Chondrocyte (in vitro differentiated cells): ENCODE measurements at places on chromosomes 7 and 10. TPM values are rescaled to one million over a fixed set of nuclear protein-coding genes. Genes with fewer than 3 reads are reported as not detected.
A peak's percentile ranks its signal among the peaks of the same experiment; 100 is the strongest.

- DNase-seq = no peak
Observed at GRCh38 chr7:116918704-116919103, 34.6 kb upstream of the ST7 start.

WEE2 gene
- total RNA-seq = not detected in 3 replicates

TRIM50 gene
- total RNA-seq = not detected in 3 replicates

MRC1 gene
- 0.07 TPM in 1 of 3 replicates, not detected in the others for total RNA-seq

GRCh38 chr7:134694299-134694698, 47.6 kb downstream of the BPGM start:
- DNase-seq = no peak

KCND2 gene
- total RNA-seq = 0.26 to 0.30 TPM in 2 of 3 replicates, not detected in the other

DNA sequence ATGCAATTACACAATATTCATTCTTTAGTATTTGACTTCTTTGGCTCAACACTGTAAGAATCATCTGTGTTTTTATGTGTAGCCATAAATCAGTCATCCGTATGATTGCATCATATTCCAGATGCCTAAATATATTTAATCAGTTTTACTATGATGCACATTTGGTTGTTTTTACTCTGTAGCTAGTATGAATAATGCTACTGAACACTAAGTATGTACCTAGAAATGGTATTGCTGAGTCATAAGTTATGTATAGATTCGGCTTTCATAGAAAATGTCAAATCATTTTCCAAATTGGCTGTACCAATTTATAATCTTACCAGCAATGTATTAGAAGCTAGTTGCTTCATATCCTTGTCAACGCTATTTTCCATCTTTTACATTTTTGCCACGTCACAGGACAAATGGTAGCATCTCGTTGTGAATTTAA, 197.3 kb upstream of the PLXNA4 start:
- DNase-seq = no peak

GRCh38 chr10:23100331-23101030, 5.1 kb downstream of the MSRB2 start:
- no peak for DNase-seq

GRCh38 chr7:32222251-32222900, 152.2 kb upstream of the PDE1C start:
- no peak for DNase-seq

DNA sequence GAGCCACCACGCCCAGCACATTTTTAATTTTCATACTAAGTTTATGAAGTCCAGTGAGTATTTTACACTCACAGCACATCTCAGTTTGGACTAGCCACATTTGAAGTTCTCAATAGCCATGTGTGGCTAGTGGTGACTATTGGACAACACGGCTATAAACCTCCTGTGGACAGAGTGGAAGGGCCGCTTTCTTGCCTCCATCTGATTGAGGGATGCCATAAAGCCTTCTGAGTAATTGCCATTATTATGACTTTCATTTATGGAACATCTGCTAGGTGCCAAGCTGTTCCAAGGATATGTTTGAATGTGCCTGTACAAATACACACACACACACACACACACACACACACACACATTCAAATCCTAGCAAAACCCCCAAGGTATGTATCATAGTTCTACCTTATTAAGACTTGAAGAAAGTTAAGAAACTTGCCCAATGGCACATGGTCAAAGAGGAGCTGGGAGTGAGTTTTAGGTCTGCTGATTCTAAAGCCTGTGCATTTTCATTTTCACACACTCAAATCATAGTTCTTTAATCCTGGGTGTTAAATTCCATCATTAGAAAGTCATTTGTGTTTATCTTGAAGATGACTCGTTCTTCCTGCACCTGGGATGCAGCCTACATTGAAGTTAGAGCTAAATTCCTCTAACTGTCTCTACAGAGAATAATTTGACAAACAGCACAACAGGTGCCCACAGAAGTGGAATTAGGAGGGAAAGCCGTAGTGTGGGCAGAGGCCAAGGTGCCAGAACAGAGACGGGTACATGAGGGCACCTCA, 143.3 kb downstream of the PKD1L1 start:
- no peak for DNase-seq

DNA sequence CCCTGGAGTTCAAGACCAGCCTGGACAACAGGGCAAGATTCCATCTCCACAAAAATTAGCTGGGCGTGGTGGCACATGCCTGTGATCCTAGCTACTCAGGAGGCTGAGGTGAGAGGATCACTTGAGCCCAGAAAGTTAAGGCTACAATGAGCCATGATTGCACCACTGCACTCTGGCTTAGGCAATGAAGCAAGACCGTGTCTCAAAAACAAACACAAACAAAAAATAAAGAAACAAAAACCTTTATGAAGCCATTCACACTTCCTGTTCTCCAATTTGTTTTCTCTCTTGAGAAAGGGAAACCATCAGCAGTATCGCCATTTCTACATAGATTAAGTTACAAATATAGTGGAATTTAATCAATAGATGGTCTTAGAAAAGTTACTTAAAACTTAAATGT, 19.8 kb downstream of the YME1L1 start:
- DNase-seq = no peak

DNA sequence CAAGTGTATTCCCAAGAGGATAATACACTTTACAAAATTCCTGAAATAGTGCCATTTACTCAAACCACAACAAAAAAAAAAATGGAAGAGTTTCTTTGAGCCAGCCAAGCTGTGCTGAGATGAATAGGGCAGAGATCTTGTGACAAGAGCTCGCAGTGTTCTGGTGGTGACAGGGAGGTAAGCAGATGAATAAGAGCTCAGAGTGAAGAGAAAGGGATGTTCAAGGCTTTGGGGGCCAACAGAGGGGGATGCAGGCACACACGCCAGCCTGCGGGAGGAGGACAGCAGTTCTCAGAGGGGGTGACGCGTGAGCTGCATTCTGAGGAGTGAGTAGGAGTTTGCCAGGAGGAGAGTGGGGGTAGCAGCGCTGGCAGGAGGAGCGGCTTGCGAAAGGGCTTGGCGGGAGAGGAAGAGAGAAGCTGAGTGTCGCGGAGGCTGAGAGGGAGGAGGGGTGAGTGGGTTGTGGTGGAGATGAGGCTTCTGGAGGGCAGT, 194.4 kb upstream of the IMMP2L start:
- no peak for DNase-seq

GRCh38 chr10:99426689-99427088, 3.7 kb downstream of the GOT1 start:
- DNase-seq = no peak

GRCh38 chr10:61971003-61971325, 69.5 kb downstream of the ARID5B start:
- no peak for DNase-seq

GRCh38 chr10:132146271-132146671, 40.5 kb upstream of the DPYSL4 start:
- peak; percentile 85 for DNase-seq

GRCh38 chr10:59678884-59679301, 30.8 kb downstream of the SLC16A9 start:
- DNase-seq = no peak

PRF1 gene
- total RNA-seq = not detected in 3 replicates

GRCh38 chr7:106176414-106177299, 64.5 kb upstream of the SYPL1 start:
- DNase-seq = no peak

GRCh38 chr10:99895867-99896266, 113.4 kb downstream of the ABCC2 start:
- no peak for DNase-seq

- no peak for DNase-seq
Observed at GRCh38 chr7:133513608-133514007, 260.7 kb downstream of the EXOC4 start.

DNA sequence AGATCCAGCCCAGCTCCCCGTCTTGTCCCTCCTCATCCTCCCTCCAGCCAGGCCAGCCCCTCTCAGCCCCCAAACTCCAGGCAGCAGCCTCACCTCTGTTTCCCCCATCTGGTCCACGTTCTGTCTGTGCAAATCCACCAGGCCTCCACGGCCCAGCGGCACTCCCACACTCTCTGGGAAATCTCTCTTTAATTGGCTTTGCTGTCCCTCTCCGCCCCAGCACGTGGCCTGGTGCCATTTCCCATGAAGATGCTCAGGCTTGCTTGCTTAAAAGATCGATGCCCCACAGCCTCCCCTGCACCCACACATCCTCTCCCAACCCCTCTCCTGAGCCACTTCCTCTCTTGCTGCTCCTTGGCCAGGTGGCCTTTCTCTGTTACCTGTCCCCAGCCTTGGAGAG, 39.3 kb downstream of the PRF1 start:
- DNase-seq = no peak

DNA sequence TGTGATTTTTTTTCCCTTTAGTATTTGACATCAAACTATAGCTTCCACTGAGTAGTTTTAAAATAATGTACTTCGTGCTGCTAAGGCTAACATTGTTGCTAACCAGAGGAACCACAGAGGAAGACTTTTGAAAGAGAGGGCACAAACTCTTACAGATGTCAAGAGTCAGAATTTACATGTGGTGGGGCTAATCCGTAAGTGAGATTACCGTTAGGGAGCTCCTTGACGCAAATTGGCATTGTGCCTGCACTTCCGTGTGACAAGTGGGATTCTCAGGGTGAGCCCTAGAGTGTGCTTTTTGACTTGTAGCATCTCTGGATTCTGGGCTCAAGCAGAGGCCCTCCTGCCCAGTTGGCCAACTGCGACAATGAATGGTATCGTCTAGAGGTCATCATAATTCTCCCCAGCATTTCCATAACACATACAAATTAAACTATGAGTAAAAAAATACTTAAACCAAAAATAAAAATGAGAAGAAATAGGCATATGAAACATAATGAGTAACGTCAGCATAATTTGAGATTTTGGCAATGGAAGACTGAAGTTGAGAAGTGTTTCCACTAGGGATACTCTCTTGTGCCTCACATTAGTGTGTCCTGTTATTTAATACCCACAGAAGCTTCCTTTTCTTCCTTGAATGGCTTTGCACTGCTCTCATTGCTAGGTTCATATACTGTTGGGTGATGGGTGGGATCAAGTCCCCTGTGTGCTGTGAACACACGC, 164.0 kb downstream of the SDK1 start:
- no peak for DNase-seq

MYL10 gene
- 3.4 to 5.1 TPM (median 4.7 TPM) in 3 replicates for total RNA-seq

- DNase-seq = no peak
Observed at GRCh38 chr10:97737770-97738265, 890 bp downstream of the ZFYVE27 start.

TRPV5 gene
- total RNA-seq = not detected in 3 replicates

FASTK gene
- 83.8 to 146 TPM (median 94.0 TPM) in 3 replicates for total RNA-seq

XRCC2 gene
- total RNA-seq = 0.95 to 3.5 TPM (median 1.3 TPM) in 3 replicates

ARHGAP22 gene
- total RNA-seq = 0.94 to 8.8 TPM (median 7.1 TPM) in 3 replicates

- no peak for DNase-seq
Observed at GRCh38 chr10:62083412-62084267, 182.1 kb downstream of the ARID5B start.

GRCh38 chr7:7131273-7131672, 51.1 kb upstream of the C1GALT1 start:
- no peak for DNase-seq

GRCh38 chr10:87603196-87603595, 56.5 kb upstream of the PAPSS2 start:
- DNase-seq = no peak

DNA sequence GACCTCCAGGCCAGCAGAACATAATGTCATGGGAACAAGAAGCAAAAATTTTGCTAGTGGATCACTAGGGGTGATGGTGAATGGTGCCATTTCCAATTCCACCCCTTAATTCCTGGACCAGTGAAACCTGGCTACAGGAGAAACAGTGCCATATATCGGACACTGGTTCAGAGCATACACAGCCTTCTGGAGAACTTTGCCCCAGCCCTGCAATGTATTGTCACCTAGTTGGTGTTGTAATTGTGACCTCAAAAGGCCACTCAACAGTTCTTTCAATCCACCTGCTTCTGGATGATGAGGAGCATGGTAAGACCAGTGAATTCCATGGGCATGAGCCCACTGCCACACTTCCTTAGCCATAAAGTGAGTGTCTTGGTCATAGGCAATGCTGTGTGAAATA, 59.8 kb upstream of the AASS start:
- no peak for DNase-seq

- DNase-seq = no peak
Observed at GRCh38 chr10:129879655-129880054, 84.4 kb downstream of the EBF3 start.

DNA sequence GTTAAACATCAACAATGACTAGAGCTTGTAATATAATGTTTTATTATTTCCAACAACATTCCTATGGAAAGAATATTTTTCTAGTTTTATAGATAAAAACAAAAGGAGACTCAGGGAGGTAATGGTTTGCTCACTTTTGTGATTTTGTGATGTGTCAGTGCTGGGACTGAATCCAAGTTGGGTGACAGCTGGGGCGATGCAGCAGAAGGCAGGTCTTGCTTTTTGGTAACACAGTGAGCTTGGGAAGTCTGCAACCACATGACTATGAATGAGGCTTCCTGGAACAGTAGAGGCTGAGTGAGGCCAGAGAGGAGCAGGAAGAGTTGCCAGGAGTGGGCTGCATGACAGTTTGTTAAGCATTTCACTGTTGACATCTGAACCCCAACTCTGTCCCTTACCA, 4.9 kb upstream of the YKT6 start:
- DNase-seq = no peak

DNA sequence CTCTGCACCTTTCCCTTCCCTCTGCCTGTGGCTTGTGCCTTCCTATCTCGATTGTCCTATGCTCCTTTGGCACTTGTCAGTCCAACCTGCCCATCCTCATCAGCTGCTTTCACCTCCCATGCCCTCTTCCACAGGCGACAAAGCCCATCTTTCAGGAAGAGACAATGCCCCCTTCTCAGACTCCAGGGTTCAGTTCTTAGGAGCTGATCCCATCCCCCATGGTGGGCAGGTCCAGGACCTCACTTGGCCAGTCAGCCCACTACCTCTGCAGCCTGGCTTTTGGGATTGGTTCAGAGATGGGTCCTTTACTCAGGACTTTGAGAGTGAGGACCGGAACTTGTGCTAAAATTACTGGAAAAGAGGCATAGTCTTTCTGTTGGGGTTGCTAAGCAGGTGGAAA, 74.0 kb upstream of the NANOS1 start:
- no peak for DNase-seq

RBM20 gene
- 1.4 to 3.8 TPM (median 3.6 TPM) in 3 replicates for total RNA-seq
